ENCODE measurements at places on chromosomes 7 and 10.

DNA sequence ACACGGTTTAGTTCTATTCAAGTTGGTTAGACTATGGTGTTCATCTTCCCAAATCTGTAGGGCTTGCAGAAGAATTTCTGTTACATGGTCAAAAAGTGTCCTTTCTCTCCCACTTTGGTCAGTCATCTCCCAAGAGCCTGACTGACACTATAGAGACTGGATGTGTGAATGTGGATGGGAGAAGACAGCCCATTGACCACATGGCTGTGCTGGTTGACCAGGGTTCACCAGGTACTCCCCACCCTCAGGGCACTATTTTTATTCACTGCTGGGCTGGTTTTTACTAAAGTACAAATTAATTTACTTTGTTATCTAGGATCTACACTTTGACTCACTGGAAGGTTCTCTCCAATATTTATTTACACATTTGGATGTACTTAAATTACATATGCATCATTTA is 2.3 kb downstream of the ZNF804B start:
- DNase-seq = no peak

GRCh38 chr10:33353853-33354252 is 19.4 kb upstream of the NRP1 start:
- DNase-seq = no peak

GRCh38 chr10:68869623-68870022 is 31.5 kb upstream of the DDX50 start:
- no peak for DNase-seq

DNA sequence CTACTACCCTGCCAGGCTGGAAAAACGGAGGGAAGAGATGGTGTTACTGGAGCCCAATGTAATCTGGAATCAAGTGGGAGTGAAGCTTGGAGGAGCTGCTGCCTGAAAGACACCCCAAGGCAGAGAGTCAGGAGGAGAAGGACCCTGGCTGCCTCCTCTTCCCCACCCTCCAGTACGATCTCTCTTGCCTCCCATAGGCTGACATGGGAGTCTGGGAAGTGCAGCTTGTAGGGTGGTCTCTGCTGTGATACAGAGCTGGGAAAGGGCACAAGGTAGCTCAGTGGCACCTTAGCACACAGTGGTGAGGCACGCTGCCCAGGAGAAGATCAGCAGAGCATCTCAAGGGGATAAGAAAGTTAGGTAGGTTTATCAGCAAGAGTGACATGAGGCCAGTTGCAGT is 35.9 kb downstream of the EMX2 start:
- DNase-seq = no peak

- no peak for DNase-seq
Observed at GRCh38 chr7:16684935-16685334, 39.0 kb downstream of the BZW2 start.

- DNase-seq = no peak
Observed at GRCh38 chr10:86072413-86072812, 294.2 kb downstream of the GRID1 start.

DNA sequence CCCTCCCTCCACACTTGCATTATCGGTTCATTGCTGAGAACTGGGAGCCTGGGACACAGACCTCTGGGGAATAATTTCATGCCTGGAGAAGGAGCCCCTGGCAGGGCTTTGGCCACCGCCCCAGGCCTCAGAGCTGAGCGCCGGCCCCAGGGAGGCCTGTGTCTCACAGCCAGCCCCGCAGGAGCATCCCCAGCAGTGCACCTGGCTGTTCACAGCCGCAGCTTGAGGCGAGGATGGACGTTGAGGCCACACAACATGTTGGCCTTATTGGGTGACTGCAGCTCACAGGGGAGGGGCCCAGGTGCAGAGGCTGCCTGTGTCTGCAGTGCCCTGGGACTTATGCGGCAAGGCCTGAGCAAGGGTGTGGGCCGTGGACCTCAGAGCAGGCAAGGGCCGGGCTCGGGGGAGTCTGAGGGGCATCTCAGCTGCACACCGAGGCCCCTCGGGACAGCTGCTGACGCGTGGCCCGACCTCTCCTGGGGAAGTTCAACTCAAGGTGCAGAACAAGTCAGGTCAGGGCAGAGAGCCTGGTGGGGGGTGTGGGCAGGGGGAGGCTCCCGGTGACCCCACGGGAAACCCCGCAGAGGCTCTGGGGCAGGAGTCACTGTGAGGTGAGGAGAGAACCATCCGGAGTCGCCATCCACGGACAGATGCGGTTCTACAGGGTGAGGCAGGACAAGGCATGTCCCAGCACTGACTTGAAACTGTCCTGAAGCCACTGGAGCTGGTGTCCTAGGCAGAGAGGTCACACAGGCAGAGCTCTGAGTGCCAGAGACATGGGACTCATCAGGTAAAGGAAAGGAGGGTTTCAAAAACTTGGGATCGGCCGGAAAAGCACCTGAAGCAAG is 13.1 kb upstream of the UBE3C start:
- DNase-seq = no peak

- DNase-seq = no peak
Observed at GRCh38 chr10:132612571-132613504, 75.3 kb downstream of the INPP5A start.

- DNase-seq = no peak
Observed at GRCh38 chr10:10803278-10803677, 214.4 kb upstream of the CELF2 start.

GRCh38 chr7:70477036-70478010 is 654.6 kb upstream of the GALNT17 start:
- no peak for DNase-seq

DNA sequence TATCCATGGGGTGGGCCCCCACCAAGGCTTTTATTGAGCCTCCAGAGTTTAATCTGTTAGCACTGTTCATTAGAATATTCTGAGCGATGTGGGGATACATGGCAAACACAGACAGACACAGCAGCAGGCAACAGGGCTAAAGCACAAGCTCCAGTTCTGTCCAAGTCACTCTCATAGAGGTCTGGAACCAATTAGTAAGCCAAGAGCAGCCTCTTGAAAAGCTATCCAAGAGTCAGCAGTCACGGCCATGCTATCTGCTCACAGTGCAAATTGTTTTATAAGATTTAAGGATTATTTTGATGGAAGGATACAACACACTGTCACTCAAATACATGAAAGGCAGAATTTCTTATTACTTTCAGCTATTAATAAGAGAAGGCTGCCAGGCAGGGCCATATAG is 86.4 kb upstream of the DGKB start:
- no peak for DNase-seq

GRCh38 chr7:107843184-107843583 is 40.2 kb upstream of the SLC26A3 start:
- DNase-seq = no peak

DNA sequence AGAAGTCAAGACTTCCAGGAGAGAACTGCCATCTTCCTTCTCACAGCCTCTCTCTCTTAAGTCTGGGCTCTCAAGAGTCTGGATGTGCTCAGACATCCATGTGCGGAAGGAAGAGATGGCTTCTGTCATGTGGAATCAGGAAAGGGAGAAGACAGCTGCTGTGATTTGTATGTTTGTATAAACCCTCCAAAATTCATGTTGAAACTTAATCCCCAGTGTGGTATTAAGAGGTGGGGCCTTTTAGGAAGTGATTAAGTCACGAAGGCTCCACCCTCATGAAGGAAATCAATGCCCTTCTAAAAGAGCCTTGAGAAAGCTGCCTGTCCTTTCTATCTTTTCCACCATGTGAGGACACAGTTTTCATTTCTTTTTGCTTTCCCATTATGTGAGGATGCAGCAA is 73.9 kb upstream of the PTN start:
- no peak for DNase-seq

DNA sequence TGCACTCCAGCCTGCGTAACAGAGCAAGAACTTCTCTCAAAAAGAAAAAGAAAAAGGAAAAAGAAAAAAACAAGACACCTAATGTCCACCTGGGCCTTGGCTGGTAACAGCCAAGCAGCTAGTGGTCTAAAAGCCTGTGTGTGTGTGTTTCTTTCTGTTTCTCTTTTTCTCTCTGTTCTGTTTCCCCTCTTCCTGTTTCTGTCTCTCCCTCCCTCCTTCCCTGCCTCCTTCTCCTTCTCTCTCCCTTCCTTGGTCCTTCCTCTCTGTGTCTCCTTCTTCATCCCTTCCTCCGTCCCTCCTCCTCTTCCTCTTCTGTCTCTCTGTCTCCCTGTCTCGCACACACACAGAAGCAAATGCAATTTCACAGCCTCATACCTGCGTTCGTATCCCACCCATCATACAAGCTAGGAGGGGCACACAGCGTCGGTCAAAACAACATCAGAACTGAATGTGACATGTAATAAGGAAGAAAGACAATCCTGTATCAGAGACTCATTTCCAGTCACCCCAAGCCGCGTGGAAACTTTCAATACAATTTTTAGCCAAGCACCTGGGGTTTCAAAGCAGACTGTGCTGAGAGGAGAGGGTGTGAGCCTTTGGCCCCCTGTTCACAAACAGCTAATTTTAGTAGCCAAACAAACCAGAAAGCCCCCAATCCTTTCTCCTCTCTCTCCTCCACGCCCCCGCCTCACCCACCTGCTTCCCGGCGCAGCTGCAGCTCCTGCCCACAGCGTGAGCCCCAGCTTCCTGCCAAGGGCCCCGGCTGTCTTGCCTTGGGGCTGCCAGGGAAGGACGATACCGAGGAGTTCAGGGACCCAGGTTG is 50.2 kb upstream of the GNA12 start:
- no peak for DNase-seq

- DNase-seq = peak; percentile 66
Observed at GRCh38 chr10:48659790-48660189, 24.9 kb upstream of the WDFY4 start.

DNA sequence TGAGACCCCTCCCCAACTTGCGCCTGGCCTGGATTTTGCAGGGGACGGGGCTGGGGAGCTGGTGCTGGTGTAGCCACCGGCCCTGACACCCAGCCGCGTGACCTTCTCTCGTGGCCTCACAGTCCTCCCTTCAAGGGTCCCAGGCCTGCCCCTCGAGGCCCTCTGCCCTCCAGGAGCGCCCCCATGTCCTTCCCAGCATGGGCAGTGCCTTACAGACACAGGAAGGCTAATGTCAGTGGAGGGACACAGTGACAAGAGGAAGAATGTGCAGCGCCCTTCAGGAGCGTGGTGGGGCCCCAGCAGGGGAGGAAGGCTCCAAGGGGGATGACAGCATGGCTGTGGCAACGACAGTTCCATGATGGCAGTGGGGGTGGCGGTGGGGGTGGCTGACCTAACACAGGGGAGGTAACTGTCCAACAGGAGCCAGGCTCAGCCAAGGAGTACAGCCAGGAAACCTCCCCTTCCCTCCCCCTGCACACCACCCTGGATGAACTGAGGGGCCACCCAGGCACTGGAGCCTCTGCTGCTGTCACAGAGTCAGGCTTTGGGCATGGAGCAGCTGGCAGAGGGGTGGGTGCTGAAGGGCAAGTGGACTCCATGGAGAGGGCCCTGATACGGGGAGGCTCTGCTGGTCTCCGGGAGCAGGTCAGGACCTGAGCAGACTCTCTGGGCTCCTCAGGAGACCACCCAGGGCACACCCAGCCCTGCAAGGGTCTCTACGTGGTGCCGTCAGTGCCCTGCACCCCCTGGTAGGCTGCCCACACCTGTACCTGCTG is 76.0 kb upstream of the RET start:
- no peak for DNase-seq

Measured in inflammatory macrophage treated with lipopolysaccharide for 4 hours (primary cell).